Gastroesophageal sphincter (tissue), 4 donors: ENCODE measurements at places on chromosomes 16 and 17.

DNA sequence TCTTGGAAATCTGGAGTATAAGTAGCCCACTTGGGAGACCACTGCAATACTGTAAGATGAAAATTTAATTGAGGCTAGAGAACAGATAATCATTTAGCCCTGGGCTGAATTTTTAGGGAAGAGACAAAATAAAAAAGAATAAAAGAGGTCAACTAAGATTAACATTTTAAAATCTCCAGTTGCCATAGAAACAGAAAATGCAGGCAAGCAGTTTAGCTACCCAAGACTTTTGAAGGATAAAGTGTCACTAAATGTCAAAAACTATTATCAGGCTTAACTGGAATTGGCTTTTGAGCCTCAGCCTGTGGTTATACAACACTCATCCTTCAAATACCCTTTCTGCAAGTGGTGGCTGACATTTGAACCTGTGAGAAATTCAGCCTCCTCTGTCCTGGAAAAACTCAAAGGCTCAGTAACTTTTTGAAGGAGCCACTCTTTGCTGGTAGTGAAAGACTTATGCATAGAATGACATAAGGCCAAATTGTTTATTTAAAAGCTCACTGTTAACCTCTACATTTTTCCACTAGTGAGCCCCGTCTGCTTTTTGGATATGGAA, 220.7 kb upstream of the KCNJ16 start:
- no peak for ATAC-seq
- no peak overlapping the region for H3K27ac ChIP-seq
- H3K36me3 ChIP-seq: no peaks in the 10 kb centered on the region
- peaks cover 10% of the 10 kb centered on the region for H3K4me1 ChIP-seq
- H3K27me3 ChIP-seq: no peaks in the 10 kb centered on the region
- no peak overlapping the region for H3K4me3 ChIP-seq

- no peak for ATAC-seq
- peaks cover 58% of the 10 kb centered on the region for H3K4me1 ChIP-seq
- H3K4me3 ChIP-seq: no peak overlapping the region
- H3K36me3 ChIP-seq: no peaks in the 10 kb centered on the region
- H3K27ac ChIP-seq: no peak overlapping the region
- no peaks in the 10 kb centered on the region for H3K27me3 ChIP-seq
Measured at GRCh38 chr17:42118545-42118944, 2.6 kb downstream of the KAT2A start.

DNA sequence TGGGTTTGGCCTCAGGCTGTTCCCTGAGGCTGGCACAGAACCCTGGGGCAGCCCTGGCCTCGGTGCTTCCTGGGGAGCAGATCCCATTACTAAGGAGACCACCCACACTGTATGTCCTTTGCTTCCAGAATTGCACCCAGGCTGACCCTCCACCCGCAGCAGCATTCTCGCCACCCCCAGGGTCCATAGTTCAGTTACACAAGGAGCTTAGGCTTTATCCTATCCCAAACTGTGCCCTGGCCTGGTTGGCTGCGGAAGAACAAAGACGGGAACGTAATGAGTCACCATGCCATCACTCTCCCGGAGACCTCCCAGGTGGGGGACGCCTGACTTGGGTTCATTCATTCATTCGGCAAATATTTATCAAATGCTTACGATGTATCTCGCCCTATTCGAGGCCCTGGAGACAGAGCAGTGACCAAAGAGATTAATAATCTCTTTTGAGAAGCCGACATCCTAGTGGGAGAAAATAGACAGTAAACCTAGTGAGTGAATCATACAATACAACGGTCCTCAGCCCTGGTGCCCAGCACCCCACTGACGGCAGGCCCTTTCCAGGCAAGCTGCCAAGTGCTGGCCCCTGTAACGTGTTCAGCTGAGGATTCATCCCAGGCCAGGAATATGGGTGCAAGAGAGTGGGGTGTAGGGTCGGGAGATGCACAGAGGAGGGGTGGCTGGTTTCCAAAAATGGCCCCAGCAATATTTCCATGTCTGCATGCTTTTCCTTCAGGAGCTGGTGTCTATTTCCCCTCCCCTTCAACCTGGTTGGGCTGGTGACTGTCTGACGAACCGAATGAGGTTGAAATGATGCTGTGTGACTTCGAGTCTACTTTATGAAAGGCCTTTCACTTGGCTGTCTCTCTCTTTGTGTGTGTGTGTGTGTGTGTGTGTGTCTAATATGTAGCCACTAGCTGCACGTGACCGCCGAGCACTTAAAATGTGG, 134.2 kb downstream of the MGAT5B start:
- no peaks in the 10 kb centered on the region for H3K36me3 ChIP-seq
- ATAC-seq: no peak
- H3K27me3 ChIP-seq: peaks cover 88% of the 10 kb centered on the region
- H3K27ac ChIP-seq: no peak overlapping the region
- H3K4me3 ChIP-seq: no peak overlapping the region
- H3K4me1 ChIP-seq: no peaks in the 10 kb centered on the region

- ATAC-seq: no peak
- no peak overlapping the region for H3K4me3 ChIP-seq
- no peak overlapping the region for H3K27ac ChIP-seq
- H3K36me3 ChIP-seq: no peaks in the 10 kb centered on the region
- H3K27me3 ChIP-seq: no peaks in the 10 kb centered on the region
- H3K4me1 ChIP-seq: no peaks in the 10 kb centered on the region
Measured at GRCh38 chr16:14061732-14062259, 9.3 kb upstream of the MRTFB start.

- no peak overlapping the region for H3K27ac ChIP-seq
- no peaks in the 10 kb centered on the region for H3K4me1 ChIP-seq
- no peak for ATAC-seq
- H3K36me3 ChIP-seq: no peaks in the 10 kb centered on the region
- no peaks in the 10 kb centered on the region for H3K27me3 ChIP-seq
Measured at GRCh38 chr17:16923904-16924695, 47.8 kb downstream of the TNFRSF13B start.

- H3K4me1 ChIP-seq: peaks cover 83% of the 10 kb centered on the region
- H3K27ac ChIP-seq: no peak overlapping the region
- H3K4me3 ChIP-seq: no peak overlapping the region
- no peaks in the 10 kb centered on the region for H3K27me3 ChIP-seq
- no peaks in the 10 kb centered on the region for H3K36me3 ChIP-seq
Measured at GRCh38 chr17:19244357-19244756, 7.2 kb downstream of the EPN2 start.

DNA sequence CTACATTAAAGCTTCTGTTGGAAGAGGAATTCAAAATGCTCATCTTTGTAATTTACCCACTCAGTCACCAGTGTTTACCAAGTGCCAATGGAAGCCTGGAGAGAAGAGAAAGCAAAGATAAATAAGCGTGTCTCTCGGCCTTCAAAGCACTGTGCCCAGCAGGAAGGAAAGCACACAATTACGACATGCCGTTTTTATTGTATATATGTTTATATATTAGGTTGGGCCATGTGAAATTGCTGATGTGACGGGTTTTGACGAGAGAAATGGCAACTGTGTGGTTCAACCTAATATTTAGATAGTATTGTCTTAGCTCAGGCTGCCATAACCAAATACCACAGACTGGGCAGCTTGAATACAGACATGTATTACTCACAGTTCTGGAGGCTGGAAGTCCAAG, 79.3 kb upstream of the HSBP1 start:
- H3K4me3 ChIP-seq: no peak overlapping the region
- no peak overlapping the region for H3K27ac ChIP-seq
- H3K36me3 ChIP-seq: no peaks in the 10 kb centered on the region
- peaks cover 7% of the 10 kb centered on the region for H3K27me3 ChIP-seq
- no peak for ATAC-seq

- peaks cover 24% of the 10 kb centered on the region for H3K4me1 ChIP-seq
- peaks cover 5% of the 10 kb centered on the region for H3K27me3 ChIP-seq
- no peak for ATAC-seq
- H3K27ac ChIP-seq: peak overlapping the region; percentile 24
- no peak overlapping the region for H3K4me3 ChIP-seq
Measured at GRCh38 chr17:21294321-21295035, 10.0 kb downstream of the MAP2K3 start.

GRCh38 chr17:38896346-38896954, 26.6 kb downstream of the LASP1 start:
- H3K36me3 ChIP-seq: peaks cover 53% of the 10 kb centered on the region
- no peak overlapping the region for H3K4me3 ChIP-seq
- peak overlapping the region; percentile 5 for H3K27ac ChIP-seq
- no peaks in the 10 kb centered on the region for H3K27me3 ChIP-seq
- no peak for ATAC-seq

- peaks cover 15% of the 10 kb centered on the region for H3K4me1 ChIP-seq
- H3K4me3 ChIP-seq: no peak overlapping the region
- no peak overlapping the region for H3K27ac ChIP-seq
- H3K27me3 ChIP-seq: no peaks in the 10 kb centered on the region
Measured at GRCh38 chr16:67774457-67774853, 31.9 kb downstream of the RANBP10 start.

- H3K36me3 ChIP-seq: no peaks in the 10 kb centered on the region
- no peaks in the 10 kb centered on the region for H3K27me3 ChIP-seq
- no peak for ATAC-seq
- no peaks in the 10 kb centered on the region for H3K4me1 ChIP-seq
- no peak overlapping the region for H3K27ac ChIP-seq
Measured at GRCh38 chr16:59295993-59296736, 562.0 kb upstream of the GOT2 start.

- peak overlapping the region; percentile 80 for H3K27ac ChIP-seq
- peak; percentile 10 for ATAC-seq
- peaks cover 41% of the 10 kb centered on the region for H3K4me1 ChIP-seq
- no peak overlapping the region for H3K4me3 ChIP-seq
- peaks cover 4% of the 10 kb centered on the region for H3K36me3 ChIP-seq
Measured at GRCh38 chr17:35713069-35713728, 18.2 kb upstream of the RASL10B start.

GRCh38 chr16:10754941-10755340, 11.3 kb downstream of the NUBP1 start:
- no peak overlapping the region for H3K4me3 ChIP-seq
- H3K4me1 ChIP-seq: no peaks in the 10 kb centered on the region
- no peak for ATAC-seq
- peaks cover 99% of the 10 kb centered on the region for H3K36me3 ChIP-seq

GRCh38 chr16:54930869-54931119, 129 bp downstream of the IRX5 start:
- ATAC-seq: no peak
- H3K4me1 ChIP-seq: peaks cover 19% of the 10 kb centered on the region
- H3K27ac ChIP-seq: no peak overlapping the region
- H3K27me3 ChIP-seq: peaks cover 100% of the 10 kb centered on the region
- H3K4me3 ChIP-seq: peak overlapping the region; percentile 42

GRCh38 chr17:50055426-50056216, at the start of gene ITGA3:
Gene ITGA3, plus strand, starts transcription at chr17:50056110. Its CDS starts 330 bp downstream, at chr17:50056440.
- peaks cover 70% of the 10 kb centered on the region for H3K4me1 ChIP-seq
- ATAC-seq: peak; percentile 82
- peak within 1 kb of the TSS; percentile 80 for H3K4me3 ChIP-seq

DNA sequence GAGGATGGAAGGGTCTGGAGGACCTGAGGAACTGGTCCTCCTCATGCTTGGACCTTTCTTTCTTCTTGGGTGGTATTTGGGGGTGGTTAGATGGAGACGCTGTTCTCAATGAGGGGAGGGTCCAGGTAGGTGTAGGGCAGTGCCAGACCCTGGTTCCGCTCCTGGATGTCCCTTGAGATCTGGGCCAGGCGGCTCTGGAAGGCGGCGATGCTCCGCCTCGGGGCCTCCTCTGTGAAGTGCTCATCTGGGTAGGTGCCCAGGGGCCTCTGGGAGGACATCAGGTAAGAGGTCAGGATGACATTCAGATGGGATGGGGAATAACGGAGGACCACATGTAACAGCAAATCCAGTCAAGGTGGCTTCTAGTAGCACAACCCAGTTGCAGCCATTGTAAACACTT, 9.0 kb upstream of the ALOX12B start:
- no peak for ATAC-seq
- no peak overlapping the region for H3K27ac ChIP-seq
- H3K27me3 ChIP-seq: peaks cover 57% of the 10 kb centered on the region
- no peaks in the 10 kb centered on the region for H3K4me1 ChIP-seq
- no peaks in the 10 kb centered on the region for H3K36me3 ChIP-seq

- H3K4me3 ChIP-seq: peak overlapping the region; percentile 96
- no peaks in the 10 kb centered on the region for H3K36me3 ChIP-seq
- no peak for ATAC-seq
- H3K27me3 ChIP-seq: no peaks in the 10 kb centered on the region
- H3K27ac ChIP-seq: peak overlapping the region; percentile 98
- no peaks in the 10 kb centered on the region for H3K4me1 ChIP-seq
Measured at GRCh38 chr16:30660424-30661261, 2.4 kb downstream of the FBRS start.

DNA sequence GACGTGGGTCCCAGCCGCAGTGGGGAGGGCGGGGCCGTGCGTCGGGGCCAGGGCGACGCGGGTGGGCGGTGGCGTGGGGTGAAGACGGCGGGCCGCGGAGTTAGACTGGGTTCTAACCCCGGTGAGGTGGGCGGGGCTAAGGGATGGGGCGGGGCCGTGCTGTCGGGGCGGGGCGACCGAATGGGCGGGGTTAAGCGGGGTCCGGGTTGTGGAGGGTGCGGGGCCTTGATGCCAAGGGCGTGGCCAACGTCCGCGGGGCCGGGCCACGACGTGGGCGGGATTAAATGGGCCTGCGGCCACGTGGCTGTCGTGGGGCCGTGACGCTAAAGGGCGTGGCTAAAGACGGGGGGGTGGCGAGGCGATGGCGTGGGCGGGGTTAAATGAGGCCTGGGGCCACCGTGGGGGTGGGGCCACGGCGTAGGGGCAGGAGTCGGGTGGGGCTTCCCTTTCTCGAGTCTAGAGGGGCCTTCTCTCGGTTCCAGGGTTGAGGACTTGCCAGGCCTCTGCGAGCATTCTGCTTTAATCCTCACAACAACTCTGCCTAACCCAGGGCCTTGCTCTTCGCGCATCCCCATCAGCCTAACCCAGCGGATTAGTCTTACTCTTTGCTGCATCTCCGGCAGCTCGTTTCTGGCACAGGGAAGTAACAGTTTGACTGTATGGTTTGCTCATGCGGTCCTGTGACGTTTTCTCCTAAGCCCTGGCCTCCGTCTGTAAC, 739 bp downstream of the TCF25 start:
- peak overlapping the region; percentile 100 for H3K27ac ChIP-seq
- H3K27me3 ChIP-seq: no peaks in the 10 kb centered on the region
- ATAC-seq: peak; percentile 91

DNA sequence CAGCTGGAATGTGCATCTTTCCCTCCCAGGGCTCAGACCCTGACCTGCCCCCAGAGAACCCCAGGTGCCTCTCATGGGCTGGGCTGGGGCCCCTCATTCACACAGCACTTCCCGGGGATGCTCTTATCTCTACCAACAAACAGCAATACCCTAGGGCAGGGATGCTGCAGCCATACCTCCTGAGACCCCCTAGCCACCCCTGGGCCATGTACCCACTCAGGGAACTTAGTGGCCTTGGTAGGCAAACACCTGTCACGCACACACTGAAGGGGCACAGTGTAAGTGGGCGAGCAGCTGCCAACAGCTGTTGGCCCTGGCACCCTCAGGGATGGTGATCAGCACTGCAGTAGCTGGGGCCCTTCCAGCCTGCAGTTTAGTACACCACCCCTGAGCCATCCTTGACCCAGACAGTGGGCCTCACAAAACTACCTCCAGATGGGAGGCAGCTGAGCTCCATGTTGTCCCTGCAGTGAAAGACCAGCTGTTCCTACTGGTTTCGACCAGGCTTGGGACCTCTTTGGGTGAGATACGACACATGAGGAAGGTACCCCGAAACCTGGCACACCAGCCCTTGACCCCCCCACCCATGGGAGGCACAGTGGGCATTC, 1723.6 kb downstream of the TP53TG3F start:
- H3K4me3 ChIP-seq: no peak overlapping the region
- H3K4me1 ChIP-seq: no peaks in the 10 kb centered on the region
- no peaks in the 10 kb centered on the region for H3K36me3 ChIP-seq
- peaks cover 41% of the 10 kb centered on the region for H3K27me3 ChIP-seq
- H3K27ac ChIP-seq: no peak overlapping the region
- ATAC-seq: no peak
